ENCODE measurements at places on chromosomes 16 and 17.

DNA sequence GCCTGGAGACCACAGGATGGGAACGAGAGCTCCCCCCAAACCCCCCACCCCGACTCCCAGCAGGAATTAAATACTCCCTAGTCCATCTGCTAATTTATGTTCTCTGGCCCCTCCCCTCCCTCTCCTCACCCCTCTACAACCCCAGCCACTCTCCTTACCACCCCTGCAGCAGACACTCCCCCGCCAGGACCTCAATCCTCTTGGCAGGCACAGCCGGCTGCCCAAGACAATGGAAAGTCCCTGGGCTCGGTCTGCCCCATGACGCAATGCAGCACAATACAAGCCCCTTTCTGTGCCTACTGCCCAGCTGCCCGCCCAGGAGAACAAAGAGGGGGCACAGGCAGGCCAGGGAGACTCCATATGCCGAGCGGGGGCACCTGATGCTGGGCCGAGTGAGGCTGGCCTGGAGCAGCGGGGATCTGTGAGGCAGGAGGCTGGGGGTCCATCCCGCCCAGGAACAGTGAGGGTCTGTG is 30.3 kb upstream of the CDC42EP4 start:
- peak; percentile 69 for DNase-seq

GRCh38 chr16:62363501-62363900 is 327.3 kb upstream of the CDH8 start:
- peak; percentile 9 for DNase-seq

DNA sequence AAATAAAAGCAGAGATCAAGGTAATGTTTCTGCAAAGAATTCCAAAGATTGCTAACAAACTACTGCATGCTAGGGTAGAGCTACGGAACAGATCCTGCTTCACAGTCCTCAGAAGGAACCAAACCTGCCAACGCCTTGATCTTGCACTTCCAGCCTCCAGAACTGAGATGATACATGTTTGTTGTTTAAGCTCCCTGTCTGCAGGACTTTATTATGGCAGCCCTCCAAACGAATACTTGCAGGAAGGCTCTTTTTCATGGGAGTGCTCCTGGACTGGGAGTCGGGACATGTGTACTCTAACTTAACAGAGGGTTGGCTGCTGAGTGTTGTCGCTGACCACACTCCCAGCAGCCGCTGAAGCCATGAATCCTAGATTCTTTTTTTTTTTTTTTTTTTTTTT is 808.8 kb upstream of the EEF2KMT start:
- no peak for DNase-seq

DNA sequence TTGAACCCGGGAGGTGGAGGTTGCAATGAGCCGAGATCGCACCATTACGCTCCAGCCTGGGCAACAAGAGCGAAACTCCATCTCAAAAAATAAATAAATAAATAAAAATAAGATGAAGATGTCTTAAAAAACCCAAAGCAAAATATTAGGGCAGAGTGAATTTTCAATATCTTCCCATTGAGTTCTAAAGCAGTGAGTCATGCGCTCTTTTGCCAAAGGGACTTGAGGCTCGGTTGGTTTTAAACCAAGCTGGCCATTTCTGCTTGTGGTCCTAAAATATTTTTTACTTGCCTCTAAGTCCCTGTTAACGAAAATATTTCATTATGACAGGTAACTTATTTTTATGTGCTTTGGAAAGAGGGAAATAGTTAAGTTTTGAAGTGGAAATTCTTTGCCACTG is 4.7 kb downstream of the PAFAH1B1 start:
- DNase-seq: no peak

GRCh38 chr17:38918129-38918913 is 7.1 kb upstream of the LASP1NB start:
- DNase-seq: no peak

DNA sequence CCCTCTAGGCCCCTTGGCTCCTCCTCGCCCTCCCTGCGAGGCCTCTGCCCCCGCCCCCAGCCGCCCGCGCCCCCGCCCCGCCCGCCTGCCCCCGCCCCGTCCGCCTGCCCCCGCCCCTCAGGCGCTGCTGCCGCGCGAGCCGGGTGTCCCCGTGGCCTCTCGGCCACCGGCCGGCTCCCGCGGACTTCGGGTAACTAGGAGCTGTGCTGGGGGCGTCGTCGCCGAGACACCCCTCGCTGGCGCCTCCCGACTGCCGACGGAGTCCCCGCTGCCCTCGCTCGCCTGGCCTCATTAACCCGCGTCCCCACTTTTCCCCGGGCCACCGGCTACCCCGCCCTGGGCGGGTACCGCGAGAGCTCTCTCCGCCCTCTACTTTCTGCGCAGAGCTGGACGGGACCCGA is at the start of gene TLCD1:
Gene TLCD1 (minus strand): TSS at position 8 of the 401 bp plus-strand sequence. CDS start 136 bp downstream, outside the sequence.
- DNase-seq: peak; percentile 92
